Common myeloid progenitor, CD34-positive (primary cell): ENCODE measurements at places on chromosomes 3 and 15.

DNA sequence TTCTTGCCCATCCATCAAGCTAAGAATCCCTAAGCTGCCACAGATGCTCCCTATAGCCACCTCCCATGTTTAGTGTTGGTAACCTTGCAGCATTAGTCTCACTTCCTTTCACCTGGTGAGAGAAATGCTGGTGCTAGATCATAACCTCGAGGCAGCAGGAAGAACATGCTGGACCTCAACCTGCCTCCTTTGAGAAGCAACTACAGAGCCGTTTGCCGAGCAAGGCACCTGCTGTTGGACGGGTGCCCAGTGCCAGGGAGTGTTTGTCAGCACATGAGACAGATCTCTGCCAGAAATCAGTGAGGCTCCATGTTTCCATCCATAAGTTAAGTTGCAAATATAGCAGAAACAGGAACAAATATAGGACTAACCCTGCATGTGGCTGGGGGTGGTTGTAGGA lies 955.7 kb downstream of the TUSC7 start:
- DNase-seq = no peak

GRCh38 chr15:101121511-101122090 lies 130.2 kb downstream of the CHSY1 start:
- DNase-seq = peak; percentile 75

GRCh38 chr3:197380786-197381185 lies 82.4 kb upstream of the DLG1 start:
- DNase-seq = no peak

DNA sequence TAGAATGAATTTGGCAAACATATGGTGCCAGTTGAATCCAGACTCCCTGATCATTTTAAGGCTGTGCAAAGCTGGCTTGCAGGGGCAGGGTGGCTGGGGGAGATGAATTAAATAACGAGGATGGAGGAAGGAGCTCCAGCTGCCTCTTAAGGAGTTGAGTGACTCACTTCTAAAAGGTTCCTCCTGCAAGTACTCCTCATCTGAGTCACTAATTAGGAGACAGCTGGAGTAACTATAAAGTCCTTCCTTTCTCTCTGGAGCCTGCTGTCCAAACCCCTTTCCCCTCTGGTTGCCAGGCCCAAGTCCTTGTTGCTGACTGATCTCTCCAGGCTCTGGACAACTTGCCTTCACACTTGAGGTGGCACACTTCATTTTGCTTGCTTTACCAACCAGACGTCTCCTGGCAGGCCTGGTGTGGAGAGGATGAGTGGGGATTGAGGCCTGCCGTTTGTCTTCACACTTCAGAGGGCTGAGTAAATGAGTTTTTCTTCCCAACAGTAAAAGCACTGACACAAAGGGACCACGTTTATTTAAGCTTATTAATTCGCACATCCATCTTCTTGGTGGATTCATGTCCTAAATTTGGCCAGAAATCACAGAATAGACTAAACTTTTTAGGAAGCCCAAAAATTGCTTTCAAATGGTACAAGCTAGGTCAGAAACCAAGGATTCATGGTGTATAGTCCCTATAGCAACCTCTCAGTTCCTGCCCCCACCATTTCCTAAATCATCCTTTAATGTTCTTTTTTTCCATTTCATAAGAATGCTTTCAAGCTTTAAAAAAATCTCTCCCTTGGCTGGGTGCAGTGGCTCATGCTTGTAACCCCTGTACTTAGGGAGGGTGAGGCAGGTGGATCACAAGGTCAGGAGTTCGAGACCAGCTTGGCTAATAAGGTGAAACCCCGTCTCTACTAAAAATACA lies 90.5 kb upstream of the MYRIP start:
- DNase-seq = no peak

DNA sequence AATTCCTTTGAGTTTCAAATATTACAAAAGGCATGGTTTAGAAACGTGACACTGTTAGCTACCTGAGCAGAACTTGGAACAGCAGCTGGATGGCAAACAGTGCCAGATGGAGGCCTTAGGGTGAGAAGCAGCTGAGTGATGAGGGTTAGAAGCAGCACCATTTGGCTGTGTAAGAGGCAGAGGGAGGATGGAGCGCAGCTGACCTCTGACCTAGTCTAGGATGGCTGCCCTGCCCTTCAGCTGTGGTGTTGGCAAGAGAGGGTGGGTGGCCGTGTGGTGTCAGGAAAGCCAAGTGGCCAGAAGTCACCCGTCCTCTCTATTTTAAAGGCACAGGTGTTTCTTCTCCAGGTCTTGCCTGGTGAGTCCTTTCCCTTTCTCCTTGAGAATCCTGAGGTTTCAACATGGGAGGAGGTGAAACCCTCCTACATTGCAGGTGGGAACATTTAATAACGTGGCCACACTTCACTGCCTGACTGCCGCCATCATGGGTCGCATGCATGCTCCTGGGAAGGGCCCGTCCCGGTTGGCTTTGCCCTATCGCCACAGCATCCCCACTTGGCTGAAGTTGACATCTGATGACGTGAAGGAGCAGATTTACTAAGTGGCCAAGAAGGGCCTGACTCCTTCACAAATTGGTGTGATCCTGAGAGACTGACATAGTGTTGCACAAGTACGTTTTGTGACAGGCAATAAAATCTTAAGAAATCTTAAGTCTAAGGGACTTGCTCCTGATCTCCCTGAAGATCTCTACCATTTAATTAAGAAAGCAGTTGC lies 17.6 kb downstream of the BCL2L10 start:
- DNase-seq = no peak

GRCh38 chr3:175447521-175447920 lies 588.4 kb downstream of the NAALADL2 start:
- no peak for DNase-seq

GRCh38 chr3:38475716-38476115 lies 20.4 kb upstream of the EXOG start:
- DNase-seq = no peak

DNA sequence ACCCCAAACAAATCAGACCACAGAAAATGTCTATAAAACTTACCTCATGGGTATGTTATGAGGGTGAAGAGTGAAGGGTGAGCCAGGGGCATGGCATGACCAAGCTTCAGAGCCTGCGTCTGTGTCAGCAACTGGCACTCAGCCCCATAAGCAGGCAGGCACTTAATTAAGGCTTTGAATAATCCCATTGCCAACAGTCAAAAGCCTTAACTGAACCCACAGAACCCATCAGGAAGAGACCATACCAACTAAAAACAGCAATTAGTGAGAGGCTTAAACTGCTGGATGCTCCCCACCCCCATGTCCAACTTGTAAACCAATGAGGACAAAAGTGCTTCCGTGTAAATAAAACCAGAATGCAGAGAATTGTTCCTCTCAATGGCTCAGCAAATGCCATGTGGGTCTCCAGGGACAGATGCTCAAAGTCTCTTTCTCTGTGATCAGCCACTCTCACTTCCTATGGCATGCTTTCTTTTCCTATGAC lies 126.0 kb downstream of the MYLK start:
- DNase-seq = no peak

GRCh38 chr15:68789091-68789490 lies 31.6 kb downstream of the ANP32A start:
- DNase-seq = no peak

DNA sequence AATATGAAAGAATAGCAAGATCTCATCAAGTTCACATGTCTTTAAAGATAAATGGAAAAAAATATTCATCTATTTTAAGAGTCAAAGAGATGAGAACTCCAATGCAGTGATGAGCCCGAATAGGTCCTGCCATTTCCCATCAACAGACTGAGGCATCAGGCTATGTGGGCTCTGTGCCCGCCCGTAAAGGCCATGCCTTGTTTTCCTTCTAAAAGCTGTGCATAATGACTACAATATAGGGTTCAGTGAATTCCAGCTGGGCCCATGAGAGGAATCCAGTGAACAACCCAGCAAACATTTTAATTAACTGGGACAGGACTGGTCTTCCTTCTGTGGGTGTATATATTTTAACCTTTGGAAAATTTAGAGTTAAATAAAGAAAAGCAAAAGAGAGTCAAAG lies 44.6 kb downstream of the RASGRP1 start:
- no peak for DNase-seq

DNA sequence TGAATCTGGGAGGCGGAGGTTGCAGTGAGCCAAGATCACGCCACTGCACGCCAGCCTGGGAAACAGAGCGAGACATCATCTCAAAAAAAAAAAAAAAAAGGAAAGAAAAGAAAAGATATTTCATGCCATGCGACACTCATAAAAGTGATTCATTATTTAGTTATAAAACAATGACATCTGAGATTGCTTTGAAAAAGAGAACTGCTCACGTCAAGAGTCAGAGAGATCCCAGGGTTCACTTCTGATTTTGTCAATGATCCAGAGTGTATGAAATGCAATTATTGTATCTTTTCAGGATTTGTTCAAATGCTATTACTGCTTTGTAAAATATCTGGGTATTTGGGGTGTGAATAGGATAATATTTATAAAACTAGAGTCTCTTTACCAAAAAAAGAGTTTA lies 6.0 kb upstream of the SAMD7 start:
- DNase-seq = no peak

GRCh38 chr3:29772436-29772835 lies 491.6 kb downstream of the RBMS3 start:
- DNase-seq = no peak

DNA sequence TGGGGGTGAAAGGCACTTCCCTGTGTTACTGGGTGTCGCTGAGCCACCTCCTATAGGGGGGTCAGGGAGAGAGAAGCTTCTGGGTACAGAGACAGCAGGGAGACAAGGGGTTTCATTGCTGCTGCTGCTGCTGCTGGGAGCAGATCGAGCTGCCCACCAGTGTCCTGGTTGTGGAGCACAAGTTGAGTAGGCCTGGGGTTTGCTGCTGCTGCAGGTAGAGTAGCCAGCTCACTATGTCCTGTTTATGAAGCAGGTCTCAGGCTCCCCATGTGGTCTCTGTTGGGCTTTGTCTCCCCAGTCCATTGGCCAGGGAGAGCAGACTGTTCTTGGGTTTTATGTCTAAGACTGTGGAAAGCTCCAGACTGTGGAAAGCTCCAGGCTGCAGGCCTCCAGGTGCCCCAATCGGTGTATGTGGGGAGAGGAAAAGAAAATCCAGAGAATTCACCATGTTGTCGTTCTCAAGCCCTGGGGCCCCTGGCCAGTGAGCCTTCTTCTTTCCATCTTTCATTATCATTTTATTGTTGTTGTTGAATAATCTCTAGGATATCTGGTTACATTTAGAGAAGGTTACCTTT lies 157.8 kb downstream of the ADAMTS17 start:
- DNase-seq = no peak

DNA sequence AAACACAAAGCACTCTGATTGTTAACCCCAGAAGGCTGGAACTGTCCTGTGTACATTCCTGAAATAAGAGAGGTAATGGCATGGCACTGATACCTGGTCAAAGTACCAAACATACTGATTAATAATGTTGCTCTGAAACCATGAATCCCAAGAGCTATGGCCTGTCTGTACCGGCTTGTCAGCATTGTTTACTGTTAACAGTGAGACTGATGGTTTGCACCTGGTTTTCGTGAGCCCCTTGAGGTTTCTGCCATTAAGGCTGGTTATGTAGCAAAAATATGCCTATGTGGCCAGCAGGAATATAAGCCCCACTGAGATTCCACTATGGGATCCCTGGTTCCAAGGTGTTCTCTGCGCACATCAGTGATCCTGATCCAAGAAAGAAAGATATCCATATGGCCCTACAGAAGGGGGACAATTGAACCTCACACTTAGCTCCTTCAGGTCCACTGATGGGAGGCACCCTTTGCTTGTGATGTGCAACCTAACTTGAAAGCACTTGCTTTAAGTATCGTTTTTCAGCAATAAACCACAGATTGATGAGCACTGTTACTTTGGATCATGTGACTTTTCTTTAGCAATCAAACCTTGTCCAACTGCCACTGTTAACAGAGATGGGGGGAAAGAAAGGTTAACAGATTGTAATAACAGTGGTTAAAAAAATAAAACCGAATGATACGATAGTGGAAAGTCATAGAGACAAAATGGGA lies 65.2 kb downstream of the TBL1XR1 start:
- no peak for DNase-seq

DNA sequence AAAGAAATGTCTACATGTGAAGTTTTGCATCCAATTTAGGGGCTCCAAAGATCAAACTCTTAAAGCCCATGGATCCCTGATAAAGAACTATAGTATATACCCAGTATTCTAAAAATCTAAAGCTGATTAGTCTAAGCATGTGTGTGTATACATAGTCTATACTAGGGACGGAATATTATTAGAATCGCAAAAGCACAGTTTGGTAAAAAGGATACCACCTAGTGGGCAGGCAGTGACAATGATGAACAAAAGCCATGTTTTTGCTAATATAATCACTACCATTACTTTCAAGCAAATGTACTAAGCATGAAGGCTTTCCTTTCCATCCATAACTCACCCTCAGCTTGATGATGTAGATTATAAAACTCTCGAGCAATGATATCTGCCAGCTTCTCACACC lies 16.5 kb downstream of the POLQ start:
- peak; percentile 14 for DNase-seq

DNA sequence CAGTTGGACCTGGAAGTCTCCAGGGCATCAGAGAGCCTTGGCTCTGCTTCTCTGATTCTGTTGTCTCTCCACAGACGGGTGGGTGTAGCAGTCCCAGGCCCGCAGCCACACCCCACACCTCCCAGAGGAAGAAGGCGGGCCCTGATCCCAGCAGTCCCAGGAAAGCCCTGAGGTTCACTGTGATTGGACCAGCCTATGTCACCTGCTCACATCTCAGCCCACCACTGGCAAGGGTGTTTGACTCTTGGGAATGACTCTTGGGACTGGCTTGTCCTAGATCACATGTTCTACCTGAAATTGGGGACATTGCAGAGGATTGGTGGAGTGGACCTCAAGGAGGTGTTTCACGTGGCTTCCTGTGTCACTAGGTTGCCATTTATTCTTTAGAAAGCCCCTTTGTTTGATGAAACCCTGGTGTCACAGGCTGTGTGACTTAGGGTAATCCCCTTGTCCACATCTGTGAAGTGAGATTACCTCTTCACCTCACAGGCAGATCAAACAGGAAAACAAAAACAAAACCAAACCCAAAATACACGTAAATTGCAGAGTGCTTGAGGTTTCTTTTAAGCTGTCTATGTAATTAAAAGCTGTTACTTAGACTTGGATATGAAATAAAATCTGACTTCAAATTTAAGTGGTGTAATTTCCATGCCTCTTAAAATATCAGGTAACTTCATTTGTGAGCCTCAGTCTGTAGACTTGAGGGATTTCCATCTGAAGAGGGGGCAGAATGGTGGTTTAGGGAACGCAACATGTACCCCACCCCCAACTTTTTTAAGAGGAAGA lies 26.7 kb downstream of the FLNB start:
- no peak for DNase-seq

- no peak for DNase-seq
Observed at GRCh38 chr3:52452570-52453221, 1.1 kb downstream of the TNNC1 start.

- DNase-seq = no peak
Observed at GRCh38 chr3:147424581-147425387, 15.6 kb downstream of the ZIC1 start.

DNA sequence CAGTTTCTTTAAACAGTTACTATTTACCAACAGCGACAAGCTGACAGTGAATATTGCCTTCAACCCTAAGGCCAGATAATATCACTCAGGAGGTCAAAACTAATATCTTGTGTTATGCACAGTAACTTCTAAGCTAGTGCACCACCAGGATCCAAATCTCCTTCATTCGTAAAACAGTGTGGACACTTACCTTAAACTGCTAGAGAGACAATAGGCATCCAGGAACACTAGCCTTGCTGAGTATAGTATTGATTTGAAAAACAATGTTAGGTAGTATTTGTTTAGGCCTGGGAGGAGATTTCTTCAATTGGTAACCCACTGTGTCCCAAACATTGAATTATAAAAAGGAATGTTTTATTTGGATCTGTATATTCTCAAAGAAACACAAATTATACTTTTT lies 707.9 kb upstream of the UBE2E2 start:
- DNase-seq = no peak
